Large intestine (tissue), 12 donors: ENCODE measurements at places on chromosomes 2 and 18.

DNA sequence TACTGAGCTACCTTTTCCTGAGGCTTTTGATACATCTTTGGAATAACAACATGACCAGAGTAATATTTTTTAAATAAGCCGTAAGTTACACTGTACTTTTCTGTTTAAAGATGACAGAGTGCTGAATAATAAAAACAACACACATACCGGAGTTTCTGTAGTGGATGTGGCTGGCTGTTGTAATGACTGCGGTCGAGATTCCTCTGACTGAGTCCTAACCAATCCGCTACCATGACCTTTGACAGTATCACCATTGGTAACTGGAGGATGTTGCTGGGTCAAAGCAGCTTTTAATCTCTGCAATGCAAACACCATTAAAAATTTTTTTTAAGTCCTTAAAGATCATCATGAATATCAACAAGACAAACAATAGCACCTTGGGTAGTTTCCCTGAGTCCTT, 70.7 kb downstream of the ATF2 start:
- DNase-seq: no peak

DNA sequence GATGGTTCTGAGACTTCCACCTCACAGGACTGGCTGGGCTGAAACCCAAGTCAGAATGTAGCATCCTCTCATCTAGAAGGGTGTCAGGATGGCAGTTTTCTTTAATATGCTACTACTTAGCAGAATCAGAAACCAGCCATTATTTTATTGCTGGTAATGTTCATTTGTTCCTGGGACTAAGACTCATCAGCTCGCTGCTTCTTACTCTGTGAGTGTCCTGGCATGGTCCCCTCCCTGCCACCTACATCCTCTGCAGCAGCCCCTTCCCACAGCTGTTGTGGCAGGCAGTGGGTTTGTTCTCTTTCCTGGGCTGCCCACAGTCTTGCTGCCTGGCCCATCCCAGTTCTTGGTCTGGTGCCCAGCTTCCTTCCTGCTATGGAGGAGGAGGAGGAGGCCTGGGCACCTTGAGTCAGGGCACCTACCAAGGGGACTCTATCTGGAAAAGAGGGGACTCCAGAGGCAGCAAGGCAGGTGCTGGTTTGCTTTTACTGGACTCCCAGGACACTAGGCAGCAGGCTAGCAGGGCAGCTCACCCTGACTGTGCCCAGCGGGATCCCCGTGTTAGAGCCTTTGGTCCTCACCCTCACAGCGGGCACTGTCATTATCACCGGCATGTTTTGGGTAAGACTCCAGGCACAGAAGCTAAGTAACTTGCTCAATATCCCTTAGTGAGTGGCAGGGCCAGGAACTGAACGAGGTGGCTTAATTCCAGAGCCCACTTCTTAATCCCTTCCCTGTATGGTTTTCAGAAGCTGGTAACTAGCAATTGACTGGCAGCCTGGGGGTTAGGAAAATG, 62.1 kb downstream of the LRRFIP1 start:
- DNase-seq: no peak

DNA sequence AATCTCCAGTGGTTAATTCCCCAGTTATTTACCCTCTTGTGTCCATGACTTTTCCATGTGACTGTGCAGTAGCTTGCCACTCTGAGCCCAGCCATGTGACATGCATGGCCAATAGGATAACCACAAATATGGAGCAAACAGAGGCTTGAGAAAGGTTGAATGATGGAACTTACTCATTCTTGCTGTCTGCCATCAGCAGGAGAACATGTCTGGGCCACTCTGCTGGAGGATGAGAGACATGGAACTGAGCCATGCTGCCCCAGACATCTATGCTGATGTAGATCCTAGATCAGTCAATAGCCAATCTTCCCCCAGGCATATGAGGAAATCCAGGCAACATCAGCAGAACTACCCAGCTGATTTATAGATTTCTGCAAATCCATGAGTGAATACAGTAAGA, 992.3 kb upstream of the FANCL start:
- no peak for DNase-seq

- no peak for DNase-seq
Measured at GRCh38 chr18:50410008-50410407, 35.2 kb downstream of the SKA1 start.

DNA sequence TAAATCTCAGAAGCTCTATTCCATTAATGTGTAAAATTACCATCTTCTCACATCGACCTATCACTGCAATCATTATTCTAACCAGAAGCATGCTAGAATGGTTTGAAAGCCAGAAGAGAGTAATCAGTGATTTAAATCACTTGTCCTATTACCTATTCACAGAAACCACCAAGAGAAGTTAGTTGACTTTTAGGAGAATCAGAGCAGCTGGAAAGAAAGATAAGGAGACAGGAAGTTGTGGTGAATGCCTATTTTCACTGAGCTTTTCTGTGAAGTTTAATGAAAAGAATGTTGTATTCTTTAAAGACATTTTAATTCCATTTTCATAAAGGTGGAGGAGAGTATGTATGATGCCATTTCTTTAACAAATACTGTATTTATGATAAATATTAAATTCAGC, 352.6 kb upstream of the CRIM1 start:
- DNase-seq: no peak

GRCh38 chr2:241082341-241083090, 19.6 kb downstream of the MTERF4 start:
- no peak for DNase-seq

GRCh38 chr2:197232010-197232409, 78.6 kb downstream of the ANKRD44 start:
- DNase-seq: no peak

- DNase-seq: no peak
Measured at GRCh38 chr2:223075301-223076270, 23.6 kb downstream of the KCNE4 start.

DNA sequence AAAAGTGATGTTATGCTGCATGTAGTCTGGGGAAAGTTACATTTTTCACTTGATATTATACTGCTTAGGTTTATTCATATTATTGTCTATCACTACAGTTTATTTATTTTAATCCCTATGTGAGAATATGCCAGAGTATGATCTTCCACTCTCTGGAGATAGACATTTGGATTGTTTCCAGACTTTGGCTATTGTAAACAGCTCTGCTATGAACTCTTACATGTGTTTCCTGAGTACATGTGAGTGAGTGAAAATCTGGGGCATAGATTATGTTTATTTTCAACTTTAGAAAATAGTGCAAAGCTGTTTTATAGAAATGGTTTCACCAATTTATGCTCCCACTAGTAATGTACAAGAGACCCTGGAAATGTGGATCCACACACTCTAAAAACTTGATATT, 49.0 kb upstream of the EPAS1 start:
- no peak for DNase-seq

DNA sequence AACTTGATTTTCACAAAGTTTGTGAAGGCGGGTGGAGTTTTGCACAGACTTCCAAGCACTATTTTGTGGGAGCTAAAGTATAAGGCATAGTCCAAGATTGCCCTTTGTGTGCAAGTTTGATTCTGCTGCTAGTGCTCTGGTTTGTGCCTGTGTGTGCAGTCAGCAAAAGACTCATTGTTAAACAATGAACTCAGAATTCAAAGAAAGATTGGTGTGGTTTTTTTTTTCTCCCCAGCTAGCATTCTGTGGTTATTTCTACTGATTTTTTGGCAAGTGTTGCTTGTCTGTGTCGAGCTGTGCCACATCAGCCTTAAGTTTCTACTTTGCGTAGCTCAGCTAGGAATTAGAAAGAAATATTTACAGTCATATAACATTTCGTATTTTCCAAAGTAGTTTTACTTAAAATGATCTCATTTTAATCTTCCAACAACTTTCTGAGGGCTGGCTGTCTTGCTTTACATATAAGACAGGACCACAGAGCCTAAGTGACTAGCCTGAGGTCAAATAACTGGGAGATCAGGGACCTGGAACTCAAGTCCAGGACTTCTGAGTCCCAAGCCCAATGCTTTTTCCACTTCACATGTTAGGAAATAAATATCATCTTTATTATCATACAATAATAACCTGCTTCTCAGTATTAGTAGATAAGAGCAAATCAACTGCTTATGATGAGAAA, 69.8 kb downstream of the BABAM2 start:
- DNase-seq: no peak

- DNase-seq: peak; percentile 94
Measured at GRCh38 chr2:42064417-42064942, 16.7 kb downstream of the PKDCC start.

GRCh38 chr2:229922449-229923386, at the start of gene FBXO36:
Gene FBXO36 (plus strand): TSS chr2:229922503. CDS start chr2:229922514, 11 bp downstream.
- peak; percentile 26 for DNase-seq

DNA sequence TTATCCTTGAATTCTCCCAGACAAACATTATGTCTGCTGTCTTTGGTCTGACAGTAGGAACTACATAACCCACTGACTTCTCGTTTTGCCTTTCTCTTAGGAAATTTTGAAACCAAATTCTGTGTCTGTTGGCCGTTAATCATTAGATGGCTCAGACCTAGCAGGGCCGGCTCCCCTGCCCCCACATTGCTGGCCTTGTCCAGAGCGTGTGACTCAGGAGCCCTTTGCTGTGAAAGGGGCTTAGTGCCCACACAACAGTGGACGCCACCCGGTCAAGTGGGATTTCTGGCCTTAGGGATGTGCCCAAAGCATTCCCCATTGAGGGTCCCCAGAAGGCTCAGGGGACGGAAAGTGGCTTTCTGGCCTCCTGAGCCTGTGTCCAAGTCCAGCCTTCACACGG, 137.5 kb downstream of the CTIF start:
- no peak for DNase-seq

GRCh38 chr2:55779459-55780421, 86.1 kb upstream of the PNPT1 start:
- no peak for DNase-seq

DNA sequence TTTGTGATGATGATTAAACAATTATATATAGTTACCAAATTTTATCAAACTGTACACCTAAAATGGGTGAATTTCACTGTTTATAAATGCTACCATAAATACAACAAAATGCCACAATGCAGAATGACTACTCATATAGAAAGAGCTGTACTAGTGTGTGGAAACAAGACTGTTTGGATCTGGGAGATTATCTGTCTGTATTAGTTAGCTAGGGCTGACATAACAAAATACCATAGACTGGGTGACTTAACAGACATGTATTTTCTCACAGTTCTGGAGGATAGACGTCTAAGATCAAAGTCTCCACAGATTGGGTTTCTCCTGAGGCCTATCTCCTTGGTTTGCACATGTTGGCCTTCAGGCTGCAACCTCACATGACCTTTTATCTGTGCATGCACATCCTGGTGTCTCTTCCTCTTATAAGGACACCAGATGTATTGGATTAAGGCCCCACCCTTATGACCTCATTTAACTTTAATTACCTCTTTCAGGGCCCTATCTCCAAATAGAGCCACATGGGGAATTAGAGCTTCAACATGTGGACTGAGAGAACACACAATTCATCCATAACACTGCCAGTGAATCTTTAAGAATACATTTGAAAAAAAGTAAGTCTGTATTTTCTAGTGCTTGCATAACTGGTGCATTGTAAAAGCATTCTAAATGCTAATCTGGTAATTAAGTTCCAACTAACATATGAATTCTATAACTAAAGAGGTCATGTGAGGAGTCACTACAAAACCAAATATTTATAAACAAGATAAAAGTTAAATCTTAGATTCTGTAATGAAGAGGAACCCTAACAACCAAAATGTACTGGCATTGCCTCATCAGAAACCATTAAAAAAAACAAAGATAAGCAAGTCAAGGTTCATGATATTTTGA, 699.6 kb downstream of the NYAP2 start:
- no peak for DNase-seq

- peak; percentile 67 for DNase-seq
Measured at GRCh38 chr2:190382851-190383250, 25.3 kb upstream of the MFSD6 start.

GRCh38 chr18:5977022-5977421, 81.7 kb upstream of the TMEM200C start:
- no peak for DNase-seq

- no peak for DNase-seq
Measured at GRCh38 chr2:158495175-158495574, 38.4 kb downstream of the PKP4 start.
